ENCODE measurements at places on chromosomes 2 and 18.

DNA sequence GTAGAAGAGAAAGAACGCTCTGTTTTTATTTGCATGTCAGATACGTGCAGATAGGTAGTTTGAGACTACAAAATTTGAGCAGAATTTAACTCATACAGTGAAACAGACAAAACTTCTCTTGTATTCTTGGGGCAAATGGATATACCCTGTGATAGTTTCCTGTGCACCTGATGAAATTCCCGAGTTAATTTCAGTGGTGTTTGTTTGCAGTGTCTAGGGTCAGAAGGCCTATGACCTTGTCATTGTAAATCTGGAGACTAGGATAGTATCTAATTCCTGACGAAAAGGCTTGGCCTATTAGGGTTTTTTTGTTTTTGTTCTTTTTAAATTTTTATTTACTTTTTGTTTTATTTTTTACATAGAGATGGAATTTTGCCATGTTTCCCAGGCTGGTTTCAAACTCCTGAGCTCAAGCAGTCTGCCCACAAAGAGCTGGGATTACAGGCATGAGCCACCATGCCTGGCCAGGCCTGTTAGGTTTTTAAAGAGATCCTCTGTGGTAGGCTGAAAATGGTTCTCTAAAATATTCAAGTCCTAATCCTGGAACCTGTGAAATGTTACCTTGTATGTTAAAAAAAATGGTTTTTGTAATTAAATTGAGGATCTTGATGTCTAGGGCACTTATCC, 17.6 kb downstream of the LCLAT1 start:
- DNase-seq: no peak

GRCh38 chr2:50591642-50592041, 440.3 kb downstream of the NRXN1 start:
- DNase-seq: no peak

DNA sequence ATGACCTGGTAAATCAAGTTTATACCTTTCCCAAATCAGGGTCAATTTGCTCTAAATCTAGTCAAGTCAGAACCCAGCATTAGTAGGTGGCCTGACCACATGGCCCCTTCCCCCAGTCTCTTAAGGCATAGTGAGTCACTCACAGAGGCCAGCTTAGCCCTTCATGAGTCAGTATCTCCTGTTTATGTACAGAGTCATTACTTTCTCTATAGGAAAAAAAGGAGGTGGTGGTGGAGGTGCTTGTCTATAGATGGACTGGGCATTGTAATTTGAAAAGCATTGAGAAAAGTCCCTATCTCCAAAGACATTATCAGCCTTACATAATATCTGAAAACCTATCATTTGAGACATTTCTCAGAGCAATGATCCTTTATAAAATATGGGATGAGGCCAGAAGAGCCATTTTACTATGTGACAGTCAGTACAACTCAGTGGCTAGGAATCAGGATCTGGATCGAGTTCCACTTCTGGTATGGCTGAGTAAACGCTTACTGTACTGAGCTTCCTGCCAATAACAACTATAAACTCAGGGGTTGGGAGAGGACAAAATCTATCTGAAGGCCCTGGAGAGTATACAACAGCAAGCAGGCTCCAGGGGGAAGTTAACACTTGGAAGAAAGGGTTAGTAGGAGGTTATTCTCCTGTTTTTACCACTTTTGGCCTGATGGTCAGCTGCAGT, 22.5 kb upstream of the SIGLEC15 start:
- DNase-seq: no peak

GRCh38 chr18:44539926-44540325, 140.8 kb upstream of the SETBP1 start:
- no peak for DNase-seq

DNA sequence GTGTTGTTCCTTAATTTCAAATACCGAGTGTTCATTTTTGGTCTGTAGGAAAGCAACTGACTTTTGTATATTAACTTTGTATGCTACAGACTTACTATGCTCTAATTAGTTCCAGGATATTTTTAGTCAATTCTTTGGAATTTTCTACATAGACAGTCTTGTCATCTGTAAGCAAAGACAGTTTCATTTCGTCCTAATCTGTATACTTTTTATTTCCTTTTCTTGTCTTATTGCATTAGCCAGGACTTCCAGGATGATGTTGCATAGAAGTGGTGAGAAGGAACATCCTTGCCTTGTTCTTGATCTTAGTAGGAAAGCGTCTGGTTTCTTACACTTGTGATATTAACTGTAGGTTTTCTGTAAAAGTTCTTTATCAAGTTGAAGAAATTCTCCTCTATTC, 56.5 kb downstream of the EPC2 start:
- DNase-seq: no peak

GRCh38 chr2:150147889-150148683, 339.4 kb downstream of the RND3 start:
- no peak for DNase-seq

DNA sequence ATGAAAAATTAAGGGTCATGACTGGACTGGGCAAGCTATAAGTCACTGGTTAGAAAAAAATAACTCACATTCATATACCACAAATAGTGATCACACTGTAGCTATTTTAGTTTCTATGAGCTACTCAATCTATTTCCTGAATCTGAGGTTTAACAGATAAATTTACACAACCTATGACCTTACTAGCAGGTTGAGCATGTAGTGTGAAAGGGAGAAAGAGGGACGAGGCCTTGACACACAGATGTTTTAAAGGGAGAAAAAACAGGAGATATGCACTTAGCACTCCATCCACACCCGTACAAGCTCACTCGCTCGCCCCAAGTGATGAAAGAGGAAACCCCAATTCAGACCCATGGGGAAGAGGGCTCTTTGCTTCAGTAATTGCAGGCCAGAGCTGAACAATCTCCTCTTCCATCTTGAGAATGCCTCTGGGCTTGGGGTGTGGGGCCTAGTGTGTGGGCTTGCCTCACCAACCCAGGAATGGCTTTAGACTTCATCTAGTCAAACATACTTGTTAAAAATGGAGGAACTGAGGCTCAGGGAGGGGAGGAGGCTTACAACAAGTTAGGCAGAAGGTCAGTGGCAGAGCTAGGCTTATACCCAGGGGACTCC, 10.7 kb downstream of the CYRIA start:
- DNase-seq: no peak

DNA sequence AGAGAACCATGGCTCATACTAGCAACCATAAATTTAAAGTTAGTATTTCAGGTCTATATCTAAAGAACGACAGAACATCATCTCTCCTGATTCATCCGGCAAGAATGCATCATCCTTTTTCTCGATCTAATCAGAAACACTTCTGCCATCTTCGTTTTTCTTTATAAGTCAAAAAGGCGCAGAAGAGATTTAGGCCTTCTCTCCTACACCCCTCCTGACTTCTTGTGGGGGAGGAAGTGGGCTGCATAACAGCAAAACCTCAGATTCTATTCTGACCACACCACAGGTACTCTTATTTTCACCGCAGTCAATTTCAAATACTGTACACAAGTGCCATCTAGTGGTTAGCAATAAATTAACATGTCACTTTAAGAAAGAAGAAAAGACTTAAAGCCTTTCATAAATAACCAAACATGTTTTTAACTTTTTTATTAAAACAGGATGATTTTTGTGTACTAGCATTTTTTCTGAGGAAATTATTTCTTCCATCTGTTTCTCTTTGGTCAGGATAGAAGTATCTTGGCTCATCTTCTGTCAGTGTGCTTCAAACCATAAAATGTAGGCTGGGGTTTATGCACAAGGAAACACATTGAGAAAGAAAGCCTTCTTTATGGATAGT, 48.4 kb upstream of the PIK3C3 start:
- no peak for DNase-seq

DNA sequence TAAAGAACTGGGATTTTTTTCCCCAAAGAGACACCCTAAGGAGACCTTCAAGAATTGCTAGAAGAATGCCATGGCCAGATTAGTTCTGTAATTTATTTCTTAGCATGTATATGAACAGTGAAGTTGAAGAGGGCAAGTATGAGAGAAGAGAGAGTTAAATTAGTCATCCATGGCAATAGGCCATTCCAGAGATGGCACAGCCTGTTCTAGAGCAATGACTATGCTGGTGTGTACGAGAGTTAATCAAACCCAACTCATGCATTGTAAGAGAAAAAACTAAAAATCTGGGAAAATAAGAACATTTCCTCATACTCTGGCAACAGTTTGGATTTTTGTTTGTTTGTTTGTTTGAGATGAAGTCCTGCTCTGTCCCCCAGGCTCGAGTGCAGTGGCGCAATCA, 112.1 kb upstream of the PIK3C3 start:
- no peak for DNase-seq

GRCh38 chr18:29271501-29271900, 1094.6 kb upstream of the CDH2 start:
- DNase-seq: no peak
